ENCODE measurements at places on chromosomes 3 and 15. TPM values are rescaled to one million over a fixed set of nuclear protein-coding genes. Genes with fewer than 3 reads are reported as not detected.
A peak's percentile ranks its signal among the peaks of the same experiment; 100 is the strongest.

The MOBP gene
- polyA plus RNA-seq: not detected

DNA sequence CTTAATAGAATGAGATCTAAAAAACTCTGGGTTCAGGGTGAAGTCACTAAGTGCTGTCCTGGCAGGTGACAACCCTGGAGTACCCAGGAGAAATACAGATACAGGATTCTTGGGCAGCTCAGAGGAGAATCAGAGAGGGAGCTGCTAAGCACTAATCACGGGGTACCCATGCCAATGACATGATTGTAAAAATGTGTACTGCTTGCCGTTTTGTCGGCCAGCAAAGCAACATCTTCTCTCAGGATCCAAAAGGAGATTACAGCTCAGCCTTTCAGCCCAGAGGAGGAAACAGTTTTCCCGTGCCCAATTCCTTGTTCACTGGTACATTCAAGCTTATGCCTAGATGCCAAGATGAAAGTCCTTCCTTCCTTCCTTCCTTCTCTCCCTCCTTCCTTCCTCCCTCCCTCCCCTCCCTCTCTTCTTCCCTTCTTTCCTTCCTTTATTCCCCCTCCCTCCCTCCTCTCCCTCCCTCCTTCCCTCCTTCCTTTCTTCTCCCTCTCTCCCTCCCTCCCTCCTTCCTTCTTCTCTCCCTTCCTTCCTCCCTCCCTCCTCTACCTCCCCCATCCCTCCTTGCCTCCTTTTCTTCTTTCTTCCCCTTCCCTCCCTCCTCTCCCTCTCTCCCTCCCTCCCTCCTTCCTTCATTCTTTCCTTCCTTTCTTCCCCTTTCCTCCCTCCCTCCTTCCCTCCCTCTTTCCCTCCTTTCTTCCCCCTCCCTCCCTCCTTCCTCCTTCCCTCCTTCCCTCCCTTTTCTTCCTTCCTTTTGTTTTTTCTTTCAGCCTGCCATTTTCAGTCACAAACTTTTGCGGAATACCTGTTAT, 4.1 kb upstream of the MINAR1 start:
- DNase-seq: no peak

- no peak for DNase-seq
Measured at GRCh38 chr3:78879295-78879860, 888.4 kb downstream of the ROBO1 start.

DNA sequence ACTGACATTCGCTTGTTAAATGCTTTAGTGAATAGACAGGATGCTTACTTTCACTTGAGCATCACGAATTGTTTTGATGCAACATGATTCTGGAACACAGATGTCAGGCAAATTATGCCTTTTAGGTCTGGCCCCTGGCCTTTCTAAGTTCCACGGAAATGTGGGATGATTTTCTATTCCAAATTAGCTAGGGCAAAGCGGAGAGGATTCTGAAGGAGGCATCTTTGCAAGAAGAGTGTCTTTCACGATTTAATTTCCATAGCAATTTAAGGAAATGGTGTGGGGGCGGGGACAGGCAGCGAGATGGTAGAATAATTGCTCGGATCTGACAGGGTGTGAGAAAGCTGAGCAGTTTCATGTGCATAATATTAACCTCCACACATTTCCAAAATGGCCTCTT, 238.5 kb upstream of the KCNMB2 start:
- no peak for DNase-seq

- peak; percentile 86 for DNase-seq
Measured at GRCh38 chr3:57555738-57556458, at the start of gene PDE12. TSS of gene PDE12 (plus strand) at chr3:57556274. CDS start at chr3:57556380, 106 bp downstream.

GRCh38 chr3:118544458-118544857, 490.2 kb downstream of the IGSF11 start:
- peak; percentile 75 for DNase-seq

All from foreskin keratinocyte (primary cell).